HuH-7.5 (cell line): ENCODE measurements at places on chromosomes 12 and 14.

GRCh38 chr14:74085828-74086227, 1.1 kb downstream of the LIN52 start:
- DNase-seq: no peak

DNA sequence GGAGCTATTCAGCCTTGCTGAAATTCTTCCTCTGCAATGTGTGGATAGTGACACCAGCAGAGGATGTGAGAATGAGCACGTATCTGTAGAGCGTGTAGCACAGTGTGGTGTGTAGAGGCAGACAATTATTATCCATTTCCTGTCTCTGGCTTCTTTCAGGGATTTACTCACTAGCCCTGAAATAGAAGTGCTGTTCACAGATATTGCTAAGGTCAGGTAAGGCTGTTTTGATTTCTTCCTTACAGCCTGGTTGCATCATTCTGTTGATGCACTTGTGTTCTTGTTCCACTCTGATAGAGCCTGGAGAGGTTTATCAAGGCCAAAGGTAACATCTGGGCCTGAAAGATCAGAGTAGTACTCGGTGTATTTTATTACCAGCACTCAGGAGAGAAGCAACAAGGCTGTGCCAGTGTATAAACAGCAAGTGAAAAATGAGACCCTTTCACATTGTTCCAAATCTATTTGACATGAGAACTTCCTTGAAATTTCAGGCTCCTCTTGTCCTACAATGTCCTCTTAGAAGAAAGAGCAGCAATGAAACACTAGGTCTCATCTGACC, 16.7 kb downstream of the ARG2 start:
- no peak for DNase-seq

GRCh38 chr14:78566859-78567172, 396.6 kb downstream of the NRXN3 start:
- DNase-seq: no peak

GRCh38 chr12:29044799-29045198, 104.3 kb upstream of the FAR2 start:
- DNase-seq: no peak

DNA sequence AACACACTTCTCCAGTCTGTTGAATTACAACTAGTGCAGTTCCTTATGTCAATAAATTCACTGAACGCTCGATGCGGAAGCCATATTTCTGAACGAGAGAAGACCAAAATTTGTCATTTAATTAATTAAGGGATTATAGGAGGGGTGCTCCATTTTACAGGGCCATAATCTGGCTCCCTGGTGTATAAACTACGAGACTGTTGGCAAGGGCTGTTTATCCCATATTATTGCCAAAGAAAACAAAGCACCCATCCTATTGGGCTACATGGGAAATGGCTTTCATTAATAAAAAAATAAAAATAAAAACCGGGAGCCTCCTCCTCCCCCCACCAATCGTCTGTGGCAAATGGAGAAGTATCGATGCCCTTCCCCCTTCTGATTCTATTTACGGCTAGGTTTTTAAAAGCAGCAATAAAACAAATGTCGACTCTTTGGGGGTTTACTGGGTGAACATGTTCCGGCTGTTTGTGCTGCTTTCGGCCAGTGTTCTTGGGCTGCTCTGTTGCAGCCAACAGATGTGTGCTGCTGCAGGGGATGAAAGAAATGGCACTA, 24.8 kb downstream of the ATF7 start:
- DNase-seq: no peak

DNA sequence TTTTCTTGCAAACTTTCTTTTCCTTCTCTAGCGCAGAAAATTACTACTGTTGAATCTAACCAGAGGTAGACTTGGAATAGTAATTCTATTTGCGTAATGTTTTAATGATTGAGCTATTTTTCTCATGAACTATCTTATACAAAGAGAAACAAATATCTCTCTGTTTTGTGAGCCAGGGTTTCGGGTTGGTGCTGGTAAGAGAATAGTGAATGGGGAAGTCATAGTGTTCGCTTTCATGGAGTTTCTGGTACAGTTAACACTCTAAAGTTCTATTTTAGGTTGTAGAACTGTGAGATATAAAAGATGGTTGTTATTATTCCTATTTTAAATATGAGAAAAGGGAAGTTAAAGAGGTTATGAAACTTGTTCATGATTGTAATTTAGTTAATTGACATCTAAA, 6.6 kb downstream of the CLEC1B start:
- DNase-seq: no peak

- no peak for DNase-seq
Observed at GRCh38 chr14:24845851-24846250, 204.1 kb downstream of the STXBP6 start.

DNA sequence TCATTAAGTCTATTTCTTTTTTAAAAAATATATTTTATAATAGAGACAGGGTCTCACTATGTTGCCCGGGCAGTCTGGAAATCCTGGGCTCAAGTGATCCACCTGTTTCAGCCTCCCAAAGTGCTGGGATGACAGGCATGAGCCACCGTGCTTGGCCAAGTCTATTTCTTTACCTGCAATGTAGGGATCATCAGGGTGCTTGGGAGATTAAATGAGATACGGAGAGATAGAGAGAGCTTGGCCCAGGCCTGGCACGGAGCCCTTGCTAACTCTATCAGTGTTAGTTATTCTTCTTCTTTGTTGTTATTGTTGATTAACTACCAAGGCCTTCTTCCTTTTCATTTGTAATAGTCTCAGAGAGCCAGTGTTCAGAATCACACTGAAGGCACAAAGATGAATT, 3.1 kb downstream of the CABP1 start:
- no peak for DNase-seq
